Stimulated activated CD4-positive, alpha-beta T cell treated with anti-CD3 and anti-CD28 coated beads, Interleukin-2, amount 100 ng/mL, for 4 hours (primary cell): ENCODE measurements at places on chromosomes 12 and 14.

- peak; percentile 32 for DNase-seq
Measured at GRCh38 chr14:69242311-69243224, 17.4 kb upstream of the GALNT16 start.

DNA sequence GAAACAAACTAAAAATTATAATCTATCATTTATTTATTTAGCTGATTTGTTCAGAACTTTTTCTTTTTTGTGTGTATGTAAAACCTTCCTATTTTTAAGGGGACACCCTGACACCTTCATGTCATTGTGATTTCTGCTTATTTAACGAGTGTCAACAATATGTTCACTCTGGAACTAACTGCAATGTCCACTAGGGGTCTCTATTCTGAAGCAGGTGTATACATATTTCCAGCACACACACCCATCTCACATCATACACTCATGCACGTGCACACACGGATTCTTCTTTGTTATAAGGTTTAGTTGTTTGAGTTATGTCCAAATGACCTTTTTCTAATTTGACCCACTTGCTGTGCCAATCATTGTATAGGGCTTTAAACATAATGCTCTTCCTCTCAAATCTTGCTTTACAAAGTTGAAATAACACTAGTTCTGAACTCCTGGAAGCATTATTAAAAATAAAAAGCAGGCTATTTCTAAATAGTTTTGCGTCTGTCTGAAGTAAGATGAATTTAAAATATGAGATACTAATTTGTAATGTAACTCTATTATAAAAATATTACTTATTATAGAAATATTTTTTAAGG is 15.5 kb downstream of the E2F7 start:
- DNase-seq: no peak

DNA sequence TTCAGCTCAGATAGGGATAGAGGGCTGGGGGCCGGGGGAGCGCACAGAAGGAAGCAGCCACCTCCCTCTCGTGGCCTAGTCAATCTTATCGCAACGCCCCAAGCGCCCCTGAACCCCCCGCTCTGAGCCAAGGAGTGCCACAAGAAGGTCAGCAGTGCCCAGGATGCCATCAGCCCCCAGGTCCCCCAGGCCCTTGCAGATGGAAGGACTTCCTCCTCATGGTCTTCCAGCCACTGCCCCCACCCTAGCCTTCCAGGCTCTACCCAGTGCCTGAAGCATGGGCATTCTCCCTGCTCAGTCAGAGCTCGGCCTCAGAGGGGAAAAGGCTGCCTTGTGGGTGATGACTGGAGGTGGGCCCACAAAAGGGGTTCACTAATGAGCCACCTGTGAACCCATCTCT is 68.2 kb downstream of the BCL11B start:
- no peak for DNase-seq

GRCh38 chr12:122850048-122850445 is 14.8 kb downstream of the HIP1R start:
- no peak for DNase-seq

- DNase-seq: no peak
Measured at GRCh38 chr12:118166946-118167345, 31.0 kb downstream of the PEBP1 start.
